Fibroblast of skin of left biceps (primary cell): ENCODE measurements at places on chromosomes 6 and 20.

DNA sequence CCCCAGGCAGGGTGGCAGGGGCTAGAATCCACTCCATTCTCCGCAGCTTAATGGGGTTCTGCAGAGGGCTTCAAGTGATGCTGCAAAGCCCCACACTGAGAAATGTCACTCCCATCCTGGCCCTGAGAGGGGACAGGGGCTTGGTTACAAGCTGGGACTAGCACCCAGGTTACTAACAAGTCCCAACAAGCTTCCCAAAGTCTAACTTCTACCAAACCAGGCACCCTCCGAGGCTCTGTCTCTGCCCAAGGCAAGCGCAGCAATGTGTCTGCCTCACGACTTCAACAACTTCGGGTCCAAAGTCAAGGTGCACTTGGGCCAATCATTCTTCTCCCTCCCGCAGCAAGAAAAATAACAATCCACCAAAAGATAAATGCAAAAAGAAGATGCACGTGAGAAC, 45.6 kb downstream of the NFATC2 start:
- no peak for DNase-seq

- DNase-seq, result no peak
Measured at GRCh38 chr6:105835373-105835772, 250.8 kb upstream of the PRDM1 start.

DNA sequence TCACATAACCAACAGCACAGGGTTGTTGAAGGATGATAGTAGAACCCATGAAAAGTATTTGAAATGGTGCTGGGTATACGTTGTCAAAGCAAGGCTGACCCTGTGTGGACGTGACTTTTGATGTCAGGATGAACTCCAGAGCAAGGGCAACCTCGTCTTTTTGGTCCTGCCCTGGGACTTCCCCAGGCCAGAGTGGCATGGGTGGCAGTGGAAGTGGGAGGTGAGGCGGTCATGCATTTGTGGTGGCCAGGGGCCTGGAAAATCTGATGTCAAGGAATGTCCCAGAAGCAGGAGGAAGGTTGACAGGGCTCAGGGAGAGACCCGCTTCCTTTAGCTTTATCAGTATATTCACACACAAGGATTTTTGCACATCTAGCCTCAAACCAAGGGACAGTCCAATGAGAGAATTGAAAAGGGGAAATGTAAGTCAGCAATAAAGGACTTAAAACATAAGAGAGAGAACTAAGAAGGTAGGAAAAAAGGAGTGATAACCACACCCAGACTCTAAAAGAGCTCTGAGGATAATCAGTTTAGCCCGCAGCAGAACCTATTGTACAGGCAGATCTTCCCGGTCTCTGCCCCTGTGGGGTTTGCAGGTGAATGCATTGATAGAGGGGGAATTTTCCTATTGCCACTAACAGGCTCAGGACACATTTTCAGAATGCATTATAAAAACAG, 98.8 kb upstream of the HDGFL1 start:
- DNase-seq, result no peak

DNA sequence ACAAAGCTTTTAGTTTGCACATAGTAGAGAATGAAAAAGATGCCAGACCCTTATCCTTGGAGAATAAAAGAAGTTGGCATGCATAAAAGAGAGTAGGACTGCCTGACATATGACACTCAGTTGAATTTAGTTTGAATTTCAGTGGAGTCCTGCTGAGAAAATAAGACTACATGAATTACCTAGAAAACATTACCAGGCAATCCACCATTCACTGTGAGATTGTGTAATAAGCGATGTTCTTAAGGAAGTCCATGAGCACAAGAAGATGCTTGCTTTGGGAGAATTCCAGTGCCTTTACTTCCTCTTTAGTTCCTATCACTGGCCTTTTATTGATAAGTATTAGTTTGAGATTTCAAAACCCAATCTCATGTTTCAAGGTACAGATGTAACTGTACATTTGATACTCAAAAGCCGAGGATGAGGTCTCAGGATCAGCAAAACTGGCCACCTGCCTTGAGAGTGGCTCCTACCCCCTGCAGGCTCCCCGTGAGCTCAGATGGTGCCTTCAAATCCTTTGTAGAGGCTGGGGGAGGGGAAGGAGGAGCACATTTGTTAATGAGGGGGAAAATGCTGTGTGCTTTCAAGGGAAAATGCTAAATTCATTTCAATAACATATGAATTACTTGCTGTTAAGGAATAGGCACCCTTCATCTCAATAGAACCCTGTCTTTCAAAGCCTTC, 11.2 kb upstream of the UNC93A start:
- no peak for DNase-seq

- DNase-seq, result no peak
Measured at GRCh38 chr20:16415071-16416053, 157.9 kb downstream of the KIF16B start.

DNA sequence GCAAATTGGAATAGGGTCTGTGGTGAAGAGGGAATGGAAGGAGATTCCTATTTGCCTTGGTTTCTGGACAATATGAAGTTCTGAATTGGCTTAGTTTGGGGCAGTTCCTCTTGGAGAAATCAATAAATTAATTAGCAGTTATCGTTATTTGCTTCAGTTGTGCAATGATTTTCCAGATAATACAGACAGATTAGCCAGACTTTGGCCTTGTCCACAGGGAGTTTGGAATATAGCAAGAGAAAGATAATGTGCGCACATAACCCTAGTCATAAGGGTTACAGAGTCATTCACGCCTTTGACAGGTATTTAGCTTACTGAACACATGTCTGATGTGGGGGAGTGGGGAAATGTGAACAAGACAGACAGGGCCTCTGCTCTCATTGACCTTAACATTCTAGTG, 1.3 kb downstream of the ATRN start:
- DNase-seq, result no peak

- no peak for DNase-seq
Measured at GRCh38 chr20:25146976-25147375, 48.5 kb upstream of the ENTPD6 start.
